ENCODE measurements at places on chromosomes 4 and X.

- H3K4me3 ChIP-seq = no peak overlapping the region
- no peak overlapping the region for H3K27ac ChIP-seq
- no peaks in the 10 kb centered on the region for H3K36me3 ChIP-seq
- H3K4me1 ChIP-seq = peaks cover 9% of the 10 kb centered on the region
These were observed 29.5 kb downstream of the REELD1 start for GRCh38 chr4:146243883-146244277.

DNA sequence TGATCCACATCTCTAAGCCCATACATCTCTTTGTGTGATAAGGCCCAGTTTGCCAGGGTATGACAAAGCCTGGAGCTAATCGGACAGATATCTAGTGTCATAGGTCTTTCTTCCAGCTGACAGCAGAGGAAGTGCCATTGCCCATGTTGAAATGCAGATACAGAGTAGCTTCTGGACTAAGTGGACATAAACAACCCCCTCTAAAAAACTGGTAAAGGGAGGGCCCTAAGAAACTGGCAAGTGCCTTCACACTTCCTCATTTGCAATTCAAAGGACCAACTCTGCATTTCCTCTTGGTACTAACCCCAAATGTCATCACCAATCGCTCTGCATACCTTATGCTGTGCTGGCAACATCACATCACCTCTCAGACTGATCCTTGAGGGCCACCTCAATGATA is 20.8 kb downstream of the ARHGEF6 start:
- H3K4me1 ChIP-seq = peaks cover 37% of the 10 kb centered on the region
- no peak overlapping the region for H3K4me3 ChIP-seq
- DNase-seq = peak; percentile 55

GRCh38 chrX:66232296-66232695 is 68.2 kb downstream of the HEPH start:
- no peak overlapping the region for H3K4me3 ChIP-seq
- DNase-seq = no peak

DNA sequence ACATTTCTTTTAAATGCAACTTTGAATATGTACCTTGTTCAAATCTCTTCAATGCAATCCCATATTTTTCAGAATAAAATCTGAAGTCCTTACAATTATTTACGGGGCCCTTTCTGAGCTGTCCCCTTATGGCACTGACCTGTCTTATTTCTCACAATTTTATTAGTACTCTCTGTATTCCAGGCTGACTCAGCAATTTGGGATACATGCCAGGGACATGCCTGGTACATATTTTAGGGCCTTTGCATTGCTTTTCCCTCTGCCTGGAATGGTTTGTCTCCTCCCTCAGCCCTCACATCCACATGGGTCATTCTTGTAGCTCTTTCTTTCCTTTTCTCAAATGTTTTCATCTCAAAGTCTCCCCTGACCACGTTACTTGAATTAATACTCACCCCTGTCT is 172.2 kb upstream of the TECRL start:
- H3K27ac ChIP-seq = no peak overlapping the region
- no peak for DNase-seq
- H3K4me1 ChIP-seq = no peaks in the 10 kb centered on the region
- no peaks in the 10 kb centered on the region for H3K27me3 ChIP-seq
- H3K36me3 ChIP-seq = no peaks in the 10 kb centered on the region

DNA sequence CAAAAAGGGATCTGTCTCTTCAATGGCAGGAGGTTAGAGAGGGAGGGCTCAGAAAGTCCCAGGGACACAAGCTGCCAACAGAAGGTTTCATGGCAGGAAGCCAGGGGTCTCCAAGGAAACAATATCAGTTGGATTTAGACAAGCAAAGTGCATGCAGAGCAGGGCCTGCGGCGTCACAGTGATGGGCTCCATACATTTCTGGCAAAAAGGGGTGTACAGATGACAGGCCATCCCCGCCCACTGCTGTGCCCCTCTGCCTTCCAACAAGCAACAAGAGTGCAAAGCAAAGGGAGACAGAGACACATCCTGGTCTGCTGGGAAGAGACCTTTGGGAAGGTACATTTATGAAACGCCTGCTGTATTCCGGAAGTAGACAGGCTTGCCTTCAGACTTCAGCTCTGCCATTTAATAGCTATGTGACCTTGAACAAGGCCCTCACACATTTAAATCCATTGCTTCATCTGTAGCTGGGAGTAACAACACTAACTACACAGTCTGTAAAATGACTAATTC is 121.2 kb downstream of the AFAP1 start:
- H3K27ac ChIP-seq = no peak overlapping the region
- H3K4me1 ChIP-seq = no peaks in the 10 kb centered on the region
- H3K4me3 ChIP-seq = no peak overlapping the region
- DNase-seq = no peak
- H3K27me3 ChIP-seq = no peaks in the 10 kb centered on the region

DNA sequence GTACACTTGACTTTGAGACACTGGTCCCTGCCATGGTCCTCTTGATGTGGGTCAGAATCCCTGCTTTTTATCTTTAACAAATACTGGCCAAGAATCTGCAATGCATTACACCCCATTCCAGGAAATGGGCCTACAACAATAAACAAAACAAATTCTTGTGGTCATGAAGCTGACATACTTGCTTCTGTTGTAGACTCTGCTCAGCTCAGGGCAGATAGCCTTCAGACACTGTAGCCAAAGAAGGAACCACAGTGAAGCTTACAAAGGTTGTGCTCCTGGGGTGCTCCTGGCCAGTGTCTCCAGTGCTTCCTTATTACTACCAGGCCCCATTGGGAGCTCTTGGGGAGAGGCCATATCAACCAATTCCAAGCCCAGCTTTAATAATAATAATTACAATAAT is 21.8 kb downstream of the KIAA1210 start:
- H3K4me3 ChIP-seq = no peak overlapping the region
- H3K36me3 ChIP-seq = no peaks in the 10 kb centered on the region
- no peaks in the 10 kb centered on the region for H3K4me1 ChIP-seq
- no peaks in the 10 kb centered on the region for H3K27me3 ChIP-seq

DNA sequence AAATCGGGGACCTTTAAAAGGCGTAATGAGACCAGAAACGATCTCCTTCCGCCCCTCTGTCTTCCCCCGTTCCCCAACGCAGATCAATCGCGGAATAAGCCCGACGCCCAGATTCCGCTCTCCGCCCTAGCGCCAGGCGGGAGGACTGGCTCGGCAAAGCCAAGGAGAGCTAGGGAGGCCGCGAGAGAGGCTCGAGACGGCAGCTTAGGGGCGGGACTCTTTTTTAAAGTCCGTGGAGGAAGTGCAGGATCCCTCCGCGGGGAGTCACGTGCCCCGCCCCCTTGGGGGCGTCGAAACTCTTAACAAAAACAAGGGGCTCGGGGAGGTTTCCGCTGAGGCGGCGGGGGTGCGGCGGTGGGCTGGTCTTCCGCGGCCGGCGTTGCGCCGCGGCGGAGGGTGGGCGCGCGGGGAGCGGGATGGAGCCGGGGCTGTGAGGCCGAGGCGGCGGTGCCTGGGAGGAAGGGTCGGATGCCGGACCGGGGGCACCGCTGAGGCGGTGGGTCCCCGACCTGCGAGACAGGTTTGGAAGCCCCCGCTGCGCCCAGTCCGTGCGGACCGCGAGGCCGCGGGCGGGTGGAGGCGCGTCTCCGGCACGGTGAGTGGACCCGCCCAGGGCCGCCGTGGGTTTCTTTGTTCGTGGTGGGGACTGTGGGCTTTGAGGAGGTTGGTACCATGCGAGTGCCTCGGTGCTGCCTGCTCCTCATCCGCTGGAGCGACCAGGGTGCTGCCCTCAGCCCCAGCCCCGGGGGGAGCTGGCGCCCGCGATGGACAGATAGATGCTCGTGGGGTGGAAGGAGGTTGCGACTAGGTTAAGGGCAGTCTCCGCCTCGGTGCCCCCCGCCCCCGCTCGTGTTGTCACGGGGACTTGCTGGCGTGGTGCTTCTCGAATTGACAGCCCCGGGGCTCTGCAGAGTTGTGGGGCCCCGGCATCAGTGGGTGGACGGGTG is at the start of gene CCNG2:
TSS of gene CCNG2 (plus strand) at position 296 of the 947 bp plus-strand sequence. CDS start 1,326 bp downstream, outside the sequence.
- H3K27me3 ChIP-seq = no peaks in the 10 kb centered on the region
- H3K27ac ChIP-seq = peak within 1 kb of the TSS; percentile 95
- H3K4me3 ChIP-seq = peak within 1 kb of the TSS; percentile 92
- DNase-seq = peak; percentile 81
- peaks cover 4% of the 10 kb centered on the region for H3K36me3 ChIP-seq
- H3K4me1 ChIP-seq = peaks cover 56% of the 10 kb centered on the region

DNA sequence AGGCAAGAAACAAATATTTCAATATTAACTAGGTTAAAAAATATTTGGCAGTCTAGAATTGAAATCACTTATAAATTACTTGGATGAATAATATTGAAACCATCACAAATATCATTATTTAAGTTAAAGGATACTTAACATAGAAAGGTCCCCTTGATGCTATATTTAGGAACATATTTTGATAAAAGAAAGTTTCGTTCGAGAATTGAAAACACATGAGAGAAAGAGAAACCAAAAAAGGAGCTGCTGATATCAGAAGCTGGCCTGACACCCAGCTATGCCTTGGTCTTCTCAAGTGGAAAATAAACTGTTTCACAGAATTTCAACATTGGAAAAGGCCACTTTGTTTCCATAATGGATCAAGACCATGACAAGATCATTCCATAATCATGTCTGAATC is 762.4 kb downstream of the DMD start:
- peak overlapping the region; percentile 75 for H3K27ac ChIP-seq
- H3K36me3 ChIP-seq = no peaks in the 10 kb centered on the region
- H3K4me1 ChIP-seq = peaks cover 33% of the 10 kb centered on the region
- peak; percentile 20 for DNase-seq
- no peaks in the 10 kb centered on the region for H3K27me3 ChIP-seq

DNA sequence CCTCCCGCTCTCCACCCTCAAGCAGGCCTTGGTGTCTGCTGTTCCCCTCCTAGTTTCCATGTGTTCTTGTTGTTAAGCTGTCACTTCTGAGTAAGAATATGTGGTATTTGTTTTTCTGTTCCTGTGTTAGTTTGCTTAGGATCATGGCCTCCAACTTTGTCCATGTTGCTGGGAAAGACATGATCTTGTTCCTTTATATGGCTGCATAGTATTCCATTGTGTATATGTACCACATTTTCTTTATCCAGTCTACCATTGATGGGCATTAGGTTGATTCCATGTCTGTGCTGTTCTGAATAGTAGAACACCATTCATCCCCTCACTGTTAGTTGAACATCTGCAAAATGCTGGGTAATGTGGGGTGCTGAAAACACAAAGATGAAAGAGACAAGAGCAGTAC is 222.9 kb downstream of the PALLD start:
- no peak for DNase-seq
- H3K27me3 ChIP-seq = no peaks in the 10 kb centered on the region
- H3K4me1 ChIP-seq = no peaks in the 10 kb centered on the region
- H3K27ac ChIP-seq = no peak overlapping the region

DNA sequence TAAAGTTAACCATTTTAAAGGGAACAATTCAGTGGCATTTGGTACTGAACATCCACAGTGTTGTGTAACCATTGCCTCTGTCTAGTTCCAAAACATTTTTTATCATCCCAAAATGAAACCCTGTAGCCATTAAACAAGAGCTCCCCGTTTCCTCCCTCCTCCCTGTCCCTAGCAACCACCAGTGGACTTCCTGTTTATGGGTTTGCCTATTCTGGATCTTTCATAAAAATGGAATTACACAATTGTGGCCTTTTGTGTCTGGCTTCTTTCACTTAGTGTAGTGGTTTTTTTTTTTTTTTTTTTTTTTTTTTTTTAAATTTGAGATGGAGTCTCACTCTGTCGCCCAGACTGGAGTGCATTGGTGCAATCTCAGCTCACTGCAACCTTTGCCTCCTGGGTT is 11.6 kb downstream of the RBMX2 start:
- DNase-seq = no peak
- H3K36me3 ChIP-seq = peaks cover 22% of the 10 kb centered on the region
- H3K4me3 ChIP-seq = no peak overlapping the region

DNA sequence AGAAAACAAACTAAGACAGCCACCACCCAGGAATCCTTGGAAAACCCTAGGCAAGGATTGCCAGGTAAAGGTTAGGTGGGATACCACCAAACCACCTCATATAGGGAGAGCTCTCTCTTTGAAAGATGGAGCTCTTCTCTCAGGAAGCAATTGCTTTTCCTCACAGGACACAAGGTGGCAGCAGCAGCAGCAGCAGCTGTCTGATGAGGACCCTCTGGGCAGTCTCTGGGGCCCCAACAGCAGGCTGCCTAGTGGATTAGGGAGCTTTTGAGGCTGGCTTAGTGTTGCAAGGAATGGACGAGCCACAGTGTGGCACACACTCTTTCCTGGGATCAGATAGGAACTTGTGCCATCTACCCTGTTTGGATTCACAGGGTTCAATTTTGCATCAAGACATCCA is 41.4 kb upstream of the CHRDL1 start:
- H3K4me3 ChIP-seq = no peak overlapping the region
- no peaks in the 10 kb centered on the region for H3K4me1 ChIP-seq
- H3K27ac ChIP-seq = no peak overlapping the region
- H3K36me3 ChIP-seq = no peaks in the 10 kb centered on the region

Data from B cell (primary cell).